ENCODE measurements at places on chromosomes 5 and 9.

DNA sequence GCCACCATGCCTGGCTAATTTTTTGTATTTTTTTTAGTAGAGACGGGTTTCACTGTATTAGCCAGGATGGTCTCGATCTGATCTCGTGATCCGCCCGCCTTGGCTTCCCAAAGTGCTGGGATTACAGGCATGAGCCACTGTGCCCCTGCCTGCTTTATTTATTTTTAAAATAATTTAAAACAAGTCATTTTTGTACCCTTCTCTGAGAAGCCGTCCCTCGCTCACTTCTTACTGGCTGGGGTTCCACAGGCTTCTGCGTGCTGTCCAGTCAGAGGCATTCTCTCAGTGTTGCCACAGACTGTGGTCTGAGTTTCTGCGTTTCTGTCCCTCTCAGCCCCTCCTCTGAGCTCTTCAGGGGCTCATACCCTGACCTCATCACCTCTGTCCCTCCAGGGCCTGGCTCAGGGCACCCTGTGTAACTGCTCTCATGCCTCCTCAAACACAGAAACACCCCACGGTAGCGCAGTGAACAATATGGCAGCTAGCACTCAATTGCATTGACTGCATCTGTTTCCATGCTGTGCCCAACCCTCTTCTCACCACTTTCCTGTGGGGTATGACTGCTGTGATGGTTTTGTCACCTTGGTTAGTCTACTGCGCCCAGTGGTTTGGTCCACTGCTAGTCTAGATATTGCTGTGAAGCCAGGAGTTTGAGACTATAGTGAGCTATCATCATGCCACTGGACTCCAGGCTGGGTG, 44.3 kb upstream of the SH3PXD2B start:
- no peak for DNase-seq

GRCh38 chr5:64853777-64854176, 85.0 kb downstream of the CWC27 start:
- DNase-seq = no peak

- DNase-seq = no peak
Measured at GRCh38 chr9:89278997-89279739, 31.8 kb upstream of the CKS2 start.

DNA sequence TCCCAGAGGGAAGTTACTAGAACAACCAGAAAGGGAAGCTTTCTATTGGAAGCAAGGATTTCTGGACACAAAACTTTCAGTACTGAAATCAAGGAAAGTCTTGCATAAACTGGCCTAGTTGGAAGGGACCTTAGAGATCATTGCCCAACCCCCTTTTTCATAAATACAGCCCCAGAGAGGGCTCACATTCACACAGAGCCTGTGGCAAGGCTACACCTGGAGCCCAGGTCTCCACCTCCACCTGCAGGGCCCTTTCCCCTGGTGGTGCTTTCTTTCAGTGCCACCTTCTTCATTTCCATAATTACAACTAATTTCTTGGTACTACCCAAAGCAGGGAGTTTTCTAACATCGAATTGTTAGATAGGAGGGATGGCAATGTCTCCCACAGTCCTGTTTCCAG, 85.7 kb downstream of the ADRB2 start:
- no peak for DNase-seq

DNA sequence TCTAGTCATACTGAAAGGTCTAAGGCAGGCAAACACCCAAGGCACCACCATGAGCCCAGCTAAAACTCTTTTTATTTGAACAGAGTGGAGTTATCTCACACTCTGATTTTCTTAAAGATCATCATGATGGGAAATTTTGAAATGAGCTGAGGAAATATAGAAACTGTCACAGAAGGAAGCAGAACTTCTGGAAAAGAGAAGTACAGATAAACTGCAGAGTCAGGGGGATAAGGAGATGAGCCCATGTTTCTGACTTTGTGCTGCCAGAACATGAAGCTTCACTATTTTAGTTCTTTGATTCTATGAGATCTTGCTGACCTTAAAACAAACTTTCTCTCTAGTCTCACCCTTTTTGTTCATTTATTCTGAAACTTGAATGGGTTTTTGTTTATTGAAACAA, 406.5 kb upstream of the EDIL3 start:
- no peak for DNase-seq

DNA sequence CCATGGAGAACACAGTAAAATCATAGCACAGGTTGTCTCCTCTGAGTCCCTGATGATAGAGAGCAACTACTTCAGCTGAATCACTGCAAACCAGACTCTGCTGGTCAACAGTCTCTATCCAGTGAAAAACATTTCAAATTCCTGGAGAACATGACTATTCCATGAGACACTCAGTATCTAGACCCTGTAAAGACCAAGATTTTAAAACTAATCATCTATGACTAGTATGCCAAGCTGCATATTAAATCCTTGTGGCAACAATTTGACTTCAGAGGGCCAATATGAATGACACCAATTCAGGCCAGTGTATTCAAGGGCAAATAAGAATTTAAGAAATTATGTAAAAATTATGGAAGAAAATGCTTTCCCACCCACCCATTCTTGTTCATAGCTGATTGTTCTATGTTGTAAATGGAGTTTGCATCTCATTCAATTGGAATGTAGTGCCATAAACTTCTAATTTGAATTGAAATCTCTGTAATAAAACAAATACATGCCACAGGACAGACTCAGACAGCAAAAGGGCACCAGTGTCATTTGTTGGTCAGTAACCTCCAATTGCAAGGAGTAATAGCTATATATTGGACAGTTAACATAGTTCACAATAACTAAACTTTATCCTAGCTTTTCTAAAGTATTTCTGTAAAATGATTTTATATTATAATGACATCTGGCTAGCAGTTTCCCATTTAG, 80.1 kb upstream of the LPAR1 start:
- DNase-seq = no peak

- no peak for DNase-seq
Measured at GRCh38 chr5:137316346-137316736, 182.8 kb downstream of the SPOCK1 start.

GRCh38 chr9:108756746-108757490, 98.9 kb downstream of the ACTL7B start:
- DNase-seq = no peak

GRCh38 chr5:56467176-56467717, 234.1 kb upstream of the ANKRD55 start:
- no peak for DNase-seq

DNA sequence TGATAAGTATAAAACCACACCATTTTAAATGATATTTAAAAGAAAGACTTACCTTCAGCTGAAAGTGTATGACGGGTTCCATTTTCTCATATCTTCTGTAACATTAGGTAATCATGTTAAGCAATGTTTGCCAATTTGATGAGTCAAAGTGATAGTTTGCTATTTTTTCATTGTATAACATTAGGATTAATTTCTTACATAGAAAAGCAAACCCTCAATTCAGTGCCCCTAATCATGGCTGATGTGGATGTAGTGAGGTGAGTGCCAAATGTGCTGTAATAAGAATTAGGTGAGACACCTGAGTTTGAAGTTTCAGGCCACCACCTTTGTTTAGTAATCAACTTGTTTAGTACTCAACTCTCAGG, 68.0 kb downstream of the UNC13B start:
- DNase-seq = no peak

DNA sequence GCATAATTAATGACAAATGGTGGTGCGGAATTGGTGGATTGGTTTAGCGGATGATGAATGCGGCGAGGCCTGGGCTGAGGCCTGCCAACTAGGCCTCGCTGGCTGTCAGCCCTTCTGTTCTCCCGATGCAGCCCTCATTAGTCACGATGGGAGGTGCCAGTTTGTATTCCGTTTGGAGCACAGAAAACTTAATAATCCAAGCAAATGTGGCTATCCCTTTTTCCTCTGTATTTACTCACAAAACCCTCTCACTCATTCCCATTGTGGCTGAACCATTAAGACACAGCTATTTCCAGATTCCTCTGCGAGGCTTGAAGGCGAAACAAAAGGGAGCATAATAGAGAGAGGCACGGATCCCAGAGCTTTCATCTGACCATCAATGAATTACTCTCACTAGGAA, 114.3 kb downstream of the MVB12B start:
- DNase-seq = no peak

DNA sequence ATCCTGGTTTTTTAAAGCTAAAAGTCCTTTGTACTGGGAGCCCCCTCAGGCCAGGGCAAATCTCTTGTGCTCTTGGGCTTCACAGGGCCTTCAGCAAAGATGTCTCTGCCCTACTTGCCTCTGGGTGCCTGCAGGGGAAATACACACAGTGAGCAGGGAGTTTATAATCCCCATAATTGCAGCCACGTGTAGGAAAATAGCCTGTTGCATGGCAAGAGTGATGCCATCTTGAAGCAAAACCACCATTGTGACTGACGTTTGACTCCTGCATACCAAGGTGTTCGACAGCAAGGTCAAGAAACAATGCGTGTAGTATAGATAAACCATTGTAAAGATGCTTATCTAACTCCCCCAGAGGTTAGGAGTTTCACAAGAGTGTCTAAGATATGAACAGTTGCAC, 11.4 kb upstream of the IL3 start:
- DNase-seq = no peak

DNA sequence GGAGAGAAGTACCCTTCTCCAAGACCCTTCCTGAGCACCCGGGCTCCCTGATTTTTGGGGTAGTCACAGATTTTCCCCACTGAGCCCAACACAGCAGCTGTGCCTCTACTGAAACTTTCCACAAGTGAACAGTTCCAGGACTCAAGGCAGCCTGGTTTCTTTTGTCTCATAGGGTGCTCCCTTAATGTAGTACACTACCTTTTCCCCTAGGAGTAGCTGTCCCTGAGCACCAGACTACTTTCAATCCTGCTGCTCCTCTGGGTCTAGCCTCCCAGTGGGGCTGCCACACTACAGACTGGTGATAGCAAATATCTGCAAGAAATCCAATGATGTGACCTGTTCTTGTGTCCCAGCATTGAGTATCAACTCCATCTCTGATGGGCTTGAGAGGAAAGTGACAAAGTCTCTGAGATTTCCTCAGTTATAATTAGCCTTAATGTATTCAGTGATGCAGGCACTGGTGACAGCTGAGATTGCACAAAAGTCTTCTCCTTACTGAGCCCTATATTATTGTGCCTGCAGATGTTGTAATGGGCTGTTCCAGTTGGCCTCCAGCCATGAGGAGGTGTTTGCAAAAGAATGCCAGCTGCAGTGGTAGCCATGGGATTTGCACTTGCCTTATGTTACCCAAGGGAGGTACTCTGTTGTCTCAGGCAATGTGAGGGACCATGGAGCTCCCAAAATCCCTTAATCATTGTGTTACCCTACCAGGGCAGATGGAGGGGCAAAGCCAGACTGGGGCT, 1802.5 kb downstream of the EFNA5 start:
- DNase-seq = no peak

DNA sequence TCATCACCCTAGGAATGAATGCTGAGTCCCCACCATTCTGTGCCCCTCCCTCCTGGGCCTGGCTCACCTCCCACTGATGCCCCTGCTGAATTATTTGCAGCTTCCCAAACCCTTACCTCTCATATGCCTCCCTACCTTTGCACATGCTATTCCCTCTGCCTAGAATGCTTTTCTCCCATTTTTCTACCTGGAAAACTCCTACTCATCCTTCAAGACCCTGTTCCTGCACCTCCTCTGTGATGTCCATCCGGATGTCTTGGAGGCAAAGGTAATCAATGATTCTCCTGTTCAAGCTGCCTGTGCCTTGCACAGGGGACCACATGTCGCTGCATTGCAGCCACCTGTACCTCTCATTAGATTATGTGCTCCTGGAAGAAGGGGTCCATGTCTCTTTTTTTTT, 104.8 kb upstream of the LMX1B start:
- no peak for DNase-seq
